ENCODE measurements at places on chromosomes 11 and 22.

DNA sequence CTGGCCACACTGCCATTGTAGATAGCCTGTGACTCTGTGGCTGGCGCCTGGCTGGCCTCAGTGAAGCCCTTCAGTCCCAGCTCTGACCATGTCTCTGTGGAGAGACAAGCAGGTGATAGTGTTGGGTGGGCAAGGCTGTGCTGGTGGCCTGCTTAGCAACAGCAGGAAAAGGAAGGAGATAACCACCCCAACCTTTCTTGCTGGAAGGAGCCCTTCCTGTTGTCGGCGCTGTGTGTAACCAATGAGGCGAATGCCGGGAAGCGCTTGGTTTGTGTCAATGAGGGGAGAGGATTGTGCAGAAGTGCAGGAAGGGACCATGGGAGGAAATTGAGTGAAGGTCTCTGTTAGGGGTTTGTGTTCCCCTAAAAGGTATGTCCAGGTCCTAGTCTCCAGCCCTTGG is 27.3 kb downstream of the PARVB start:
- DNase-seq, result no peak

- no peak for DNase-seq
These were observed 9.9 kb downstream of the ADAMTS15 start for GRCh38 chr11:130458410-130458729.

GRCh38 chr11:91265946-91266345 is 958.7 kb upstream of the FAT3 start:
- DNase-seq, result no peak

DNA sequence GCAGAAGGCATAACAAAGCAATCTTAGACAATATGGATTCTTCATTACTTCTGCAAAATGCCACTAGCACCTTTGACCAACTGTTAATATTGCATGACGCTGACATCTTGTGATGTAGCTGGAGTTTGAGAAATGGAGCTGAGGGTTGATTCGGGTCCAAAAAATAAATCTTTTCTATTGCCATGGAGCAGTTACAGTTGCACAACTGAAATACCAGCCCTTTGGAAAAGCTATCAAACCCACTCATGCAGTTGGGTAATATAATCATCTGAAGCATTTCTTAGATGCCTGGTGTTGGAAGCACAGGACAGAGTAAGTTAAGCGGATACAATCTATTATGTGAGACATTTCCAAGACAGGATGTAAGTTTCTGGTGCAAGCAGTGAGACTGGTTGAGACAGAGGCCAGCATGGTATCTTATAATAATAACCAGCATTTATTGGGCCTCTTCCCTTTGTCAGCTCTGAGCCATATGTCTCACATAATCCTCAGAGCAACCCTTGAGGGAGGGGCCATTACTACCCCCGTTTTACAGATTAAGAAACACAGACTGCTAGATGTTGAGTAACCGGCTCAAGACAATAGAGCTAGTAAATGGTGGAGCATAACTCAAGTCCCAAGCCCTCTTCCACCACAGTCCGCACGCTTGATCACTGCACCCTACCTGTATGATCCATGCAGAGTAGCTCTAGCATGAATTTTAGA is 74.9 kb upstream of the CAPRIN1 start:
- no peak for DNase-seq

- no peak for DNase-seq
These were observed 170.1 kb downstream of the GRIK4 start for GRCh38 chr11:120681434-120682331.

GRCh38 chr11:62540804-62541701 is 5.6 kb downstream of the AHNAK start:
- no peak for DNase-seq

- DNase-seq, result no peak
These were observed 1169.5 kb upstream of the CCDC90B start for GRCh38 chr11:84455691-84456090.

DNA sequence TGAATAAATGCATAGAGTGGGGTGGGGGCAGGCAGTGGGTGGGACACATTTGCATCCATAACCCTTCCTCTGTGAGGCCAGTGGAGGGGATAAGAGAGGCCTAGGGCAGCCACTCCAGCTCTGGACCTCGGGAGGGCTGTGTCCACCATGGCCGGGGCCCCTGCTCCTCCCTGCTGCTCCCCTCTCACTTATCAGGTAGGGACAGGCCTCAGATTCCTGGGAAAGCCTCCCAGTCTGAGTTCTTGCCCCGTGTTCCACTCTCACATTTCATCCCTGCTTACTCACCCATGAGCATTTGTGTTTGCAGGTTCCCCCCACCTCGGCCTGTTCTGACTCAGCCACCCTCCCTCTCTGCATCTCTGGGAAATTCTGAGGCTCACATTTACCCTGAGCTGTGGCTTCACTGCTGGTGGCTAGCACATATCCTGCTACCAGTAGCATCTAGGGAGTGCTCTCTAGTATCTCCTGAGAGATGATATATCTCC is 128.7 kb upstream of the TOP3B start:
- DNase-seq, result no peak

- DNase-seq, result no peak
These were observed 44.0 kb upstream of the ATXN10 start for GRCh38 chr22:45627489-45628233.

DNA sequence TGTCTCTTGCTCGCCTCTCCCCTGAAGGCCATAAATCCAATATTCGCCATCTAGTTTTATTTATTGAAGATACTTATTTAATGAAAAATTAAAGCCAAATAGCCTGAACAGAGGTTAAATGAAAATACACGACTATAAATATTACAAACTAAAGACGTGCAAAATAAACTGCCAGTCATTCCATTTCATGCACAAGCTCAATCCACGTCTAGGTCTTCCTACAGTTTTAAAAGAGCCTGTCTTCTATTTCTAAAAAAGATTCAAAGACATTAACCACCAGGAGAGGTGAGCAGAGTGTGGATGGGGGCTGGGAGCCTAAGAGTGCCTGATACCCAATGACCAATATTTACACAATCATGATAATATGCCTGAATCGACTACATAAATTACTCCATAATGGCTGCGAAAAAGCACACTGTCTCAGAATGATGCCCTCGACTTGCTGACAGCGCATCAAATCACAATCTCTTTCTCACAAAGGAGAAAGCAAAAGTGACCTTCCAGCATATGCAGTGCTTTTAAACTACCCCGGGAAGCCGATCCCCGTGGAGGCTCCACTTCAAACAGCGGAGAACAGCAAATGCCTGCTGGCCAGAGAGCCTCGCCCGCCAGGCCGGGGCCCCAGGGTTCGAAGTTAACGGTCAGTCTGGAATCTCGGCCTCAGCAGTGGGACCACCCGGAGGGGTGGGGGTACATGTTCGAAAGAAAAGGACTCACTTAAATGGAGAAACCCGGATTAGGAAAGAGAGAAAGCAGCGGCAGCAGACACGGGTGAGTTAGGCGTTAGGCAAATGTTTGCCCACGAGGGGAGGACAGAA is 1.7 kb downstream of the FCHSD2 start:
- DNase-seq, result no peak

DNA sequence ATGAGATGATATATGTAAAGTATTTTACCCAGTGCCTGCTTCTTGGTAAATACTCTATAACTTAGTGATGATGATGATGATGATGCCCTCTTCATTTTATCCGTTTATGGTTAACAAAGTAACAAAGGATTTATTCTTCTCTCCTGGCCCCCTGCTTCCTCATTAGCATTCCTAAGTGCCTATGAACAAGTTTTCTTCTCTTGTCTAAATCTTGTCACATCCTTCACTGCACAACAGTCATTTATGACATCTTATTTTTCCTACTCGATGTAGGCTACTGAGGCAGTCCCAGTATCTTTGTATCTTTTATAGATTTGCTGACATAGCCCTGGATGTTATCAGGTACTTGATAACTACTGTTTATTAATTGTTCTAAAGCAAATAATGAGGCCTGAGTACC is 754.4 kb upstream of the ARHGAP42 start:
- DNase-seq, result no peak

GRCh38 chr22:20494978-20495860 is at the start of gene KLHL22:
Gene KLHL22 (minus strand): TSS chr22:20495795. CDS start chr22:20489211, 6,584 bp downstream.
- DNase-seq, result no peak

DNA sequence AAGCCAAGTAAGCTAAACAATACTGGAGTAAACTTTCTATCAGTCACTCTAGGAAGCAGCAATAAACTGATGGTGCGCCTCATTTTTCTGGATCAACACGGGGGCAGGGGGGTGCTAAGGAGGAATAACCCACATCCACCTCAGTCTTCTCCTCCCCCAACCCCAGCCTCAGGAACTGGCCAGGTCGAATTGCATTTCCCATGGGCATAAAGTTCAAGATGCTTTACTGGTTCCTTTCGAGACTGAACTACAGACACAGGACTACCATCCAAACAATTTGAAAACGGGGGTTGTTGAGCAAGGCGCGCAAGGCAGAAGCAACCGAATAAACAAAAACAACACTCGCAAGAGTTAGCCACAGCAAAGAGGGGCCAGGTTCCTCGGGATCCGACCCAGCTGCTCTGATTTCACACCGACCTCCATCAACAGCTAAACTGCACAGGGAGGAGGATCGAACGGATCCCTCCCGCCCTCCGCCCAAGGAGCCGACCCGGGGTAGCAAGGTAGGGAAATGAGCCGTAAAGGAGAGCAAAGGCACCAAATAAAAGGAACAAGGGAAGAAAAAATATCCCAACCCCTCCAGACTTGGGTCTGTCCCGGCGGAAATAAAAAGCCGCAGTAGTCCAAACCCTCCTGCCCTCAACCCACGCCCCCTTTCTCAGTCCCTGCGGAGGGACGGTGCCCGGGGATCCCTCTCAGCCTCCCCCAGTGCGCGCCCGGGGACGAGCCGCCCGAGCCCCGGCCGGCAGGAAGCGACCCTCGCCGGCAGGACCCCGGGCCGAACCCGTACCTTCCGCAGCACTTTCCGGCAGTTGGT is 801 bp downstream of the SESN3 start:
- peak; percentile 23 for DNase-seq

DNA sequence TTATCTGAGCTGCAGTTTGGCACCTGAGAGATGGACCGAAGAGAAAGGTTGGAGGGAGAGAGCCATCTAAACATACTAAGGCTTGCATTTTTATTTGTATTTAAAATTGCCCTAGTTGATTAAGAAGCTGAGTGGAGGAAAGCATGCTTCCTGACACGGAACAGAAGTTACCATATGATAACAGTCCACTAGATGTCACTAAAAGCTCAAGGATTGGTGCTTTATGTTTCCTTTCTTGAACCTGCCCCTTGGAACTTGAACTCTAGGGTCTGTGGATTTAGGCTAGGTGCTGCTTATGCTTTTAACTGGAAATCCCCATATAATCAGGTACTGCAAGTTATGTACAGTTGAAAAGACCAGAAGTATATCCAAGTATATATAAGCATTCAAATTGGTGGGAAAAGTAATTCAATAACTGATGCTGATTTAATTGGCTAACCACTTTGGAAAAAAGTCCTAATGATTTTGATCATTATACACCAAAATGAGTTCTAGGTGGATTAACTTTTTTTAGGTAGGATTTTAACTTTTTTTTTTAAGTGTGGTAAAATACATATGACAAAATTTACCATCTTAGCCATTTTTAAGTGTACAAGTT is 9.5 kb downstream of the RBMXL2 start:
- no peak for DNase-seq

- DNase-seq, result no peak
These were observed 80.2 kb downstream of the PRR5L start for GRCh38 chr11:36376009-36376887.

DNA sequence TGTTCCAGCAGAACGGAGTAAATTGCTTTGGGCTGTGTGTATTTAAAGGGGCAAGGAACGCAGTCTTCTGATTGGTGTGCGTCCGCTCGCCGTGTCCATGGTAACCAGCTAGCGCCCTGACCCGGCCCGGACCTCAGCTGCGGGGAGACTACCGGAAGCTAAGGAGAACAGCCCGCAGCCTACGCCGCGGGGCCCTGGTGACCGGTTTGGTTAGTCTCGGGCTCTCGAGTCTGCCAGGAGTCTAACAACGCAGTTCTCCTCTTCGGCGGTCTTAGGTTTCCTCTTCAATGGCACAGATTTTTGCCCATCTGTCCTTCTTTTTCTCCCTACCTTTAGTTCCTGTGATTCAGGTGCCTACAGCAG is 3.5 kb upstream of the OR56A3 start:
- no peak for DNase-seq

- DNase-seq, result no peak
These were observed 42.2 kb downstream of the AHNAK start for GRCh38 chr11:62504158-62504973.

DNA sequence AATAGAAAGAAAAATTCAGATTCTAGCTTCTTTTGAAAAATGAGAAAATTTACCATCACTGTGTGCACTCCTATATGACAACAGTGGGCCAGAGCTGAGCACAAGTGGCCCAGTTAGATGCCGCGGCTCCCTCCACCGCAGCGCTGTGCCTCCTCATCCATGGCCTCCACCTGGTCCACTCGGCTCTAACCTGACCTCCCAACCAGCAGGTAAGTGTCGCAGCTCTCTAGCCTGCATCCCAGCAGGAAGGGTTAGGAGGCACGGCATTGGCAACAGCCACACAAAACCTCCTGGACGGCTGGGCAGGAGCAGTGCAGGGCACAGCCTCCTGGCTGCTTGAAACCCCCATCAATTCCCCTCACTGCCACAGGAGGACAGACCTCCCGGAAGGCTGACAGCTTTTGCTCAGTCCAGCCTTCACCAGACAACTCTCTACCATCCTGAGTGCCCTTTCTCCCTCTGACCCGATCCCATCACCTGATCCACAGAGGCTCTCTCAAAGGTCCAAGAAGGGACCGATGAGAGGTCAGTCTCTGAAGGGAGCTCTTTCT is 76.1 kb downstream of the RPL27A start:
- DNase-seq, result no peak

- no peak for DNase-seq
These were observed 426.4 kb downstream of the INSC start for GRCh38 chr11:15541079-15541478.

DNA sequence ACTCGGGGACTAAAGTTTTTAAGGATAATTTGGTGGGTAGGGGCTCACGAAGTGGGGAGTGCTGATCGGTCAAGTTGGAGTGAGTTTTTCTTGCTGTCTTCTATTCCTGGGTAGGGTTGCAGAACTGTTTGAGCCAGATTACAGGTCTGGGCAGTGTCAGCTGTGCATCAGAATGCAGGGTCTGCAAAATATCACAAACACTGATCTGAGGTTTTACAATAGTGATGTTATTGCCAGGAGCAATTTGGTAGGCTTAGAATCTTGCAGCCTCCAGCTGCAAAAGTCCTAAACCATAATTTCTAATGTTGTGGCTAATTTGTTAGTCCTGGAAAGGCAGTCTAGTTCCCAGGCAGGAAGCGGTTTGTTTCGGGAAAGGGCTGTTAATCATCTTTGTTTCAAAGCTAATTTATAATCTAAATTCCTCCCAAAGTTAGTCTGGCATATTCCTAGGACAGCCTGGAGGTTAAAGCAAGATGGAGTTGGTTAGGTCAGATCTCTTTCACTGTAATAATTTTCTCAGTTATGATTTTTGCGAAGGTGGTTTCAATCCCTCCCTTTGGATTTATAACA is 39.7 kb upstream of the CALCA start:
- DNase-seq, result no peak

- DNase-seq, result no peak
These were observed 72.1 kb downstream of the AMOTL1 start for GRCh38 chr11:94840209-94840608.

- DNase-seq, result no peak
These were observed 17.6 kb downstream of the SLC22A12 start for GRCh38 chr11:64608636-64609035.

DNA sequence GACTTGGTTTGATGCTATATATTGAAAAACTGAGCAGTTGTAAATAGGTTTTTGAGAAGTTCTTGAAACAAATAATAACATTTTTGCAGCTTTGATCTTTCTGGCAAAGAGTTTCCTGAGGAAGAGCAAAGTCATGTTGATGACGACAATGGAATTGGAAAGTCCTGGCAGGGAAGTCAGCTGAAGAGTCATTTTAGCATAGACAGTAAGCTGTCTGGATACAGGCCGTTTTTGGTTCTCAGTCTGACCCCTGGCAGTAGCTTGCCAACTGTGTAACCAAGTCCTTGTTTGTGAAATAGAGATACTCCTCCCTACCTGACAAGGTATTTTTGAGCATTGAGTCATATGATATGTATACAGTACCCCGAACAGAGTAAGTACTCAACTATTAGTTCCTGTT is 193.3 kb downstream of the C11orf91 start:
- DNase-seq, result no peak

Measured in activated naive CD4-positive, alpha-beta T cell (primary cell).